ENCODE measurements at places on chromosomes 2 and 18.

DNA sequence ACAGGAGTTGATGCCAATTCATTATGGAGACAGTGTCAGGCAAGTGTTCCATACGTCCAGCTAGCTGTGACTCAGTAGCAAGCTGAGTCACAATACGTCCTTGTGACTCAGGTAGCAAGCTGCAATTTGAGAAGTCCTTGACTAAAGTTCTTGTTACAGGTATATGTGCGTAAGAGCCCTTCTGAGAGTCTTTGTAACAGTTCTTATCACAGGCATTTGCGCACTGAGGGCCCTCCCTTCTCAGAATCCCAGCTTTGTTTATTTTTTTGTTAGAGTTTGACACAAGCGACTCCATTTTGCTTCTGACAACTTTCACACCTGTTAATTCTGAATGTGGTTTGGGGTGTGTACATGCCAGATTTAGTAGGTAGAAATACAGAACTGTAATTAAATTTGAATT is 20.1 kb upstream of the ACMSD start:
- no peak for DNase-seq

DNA sequence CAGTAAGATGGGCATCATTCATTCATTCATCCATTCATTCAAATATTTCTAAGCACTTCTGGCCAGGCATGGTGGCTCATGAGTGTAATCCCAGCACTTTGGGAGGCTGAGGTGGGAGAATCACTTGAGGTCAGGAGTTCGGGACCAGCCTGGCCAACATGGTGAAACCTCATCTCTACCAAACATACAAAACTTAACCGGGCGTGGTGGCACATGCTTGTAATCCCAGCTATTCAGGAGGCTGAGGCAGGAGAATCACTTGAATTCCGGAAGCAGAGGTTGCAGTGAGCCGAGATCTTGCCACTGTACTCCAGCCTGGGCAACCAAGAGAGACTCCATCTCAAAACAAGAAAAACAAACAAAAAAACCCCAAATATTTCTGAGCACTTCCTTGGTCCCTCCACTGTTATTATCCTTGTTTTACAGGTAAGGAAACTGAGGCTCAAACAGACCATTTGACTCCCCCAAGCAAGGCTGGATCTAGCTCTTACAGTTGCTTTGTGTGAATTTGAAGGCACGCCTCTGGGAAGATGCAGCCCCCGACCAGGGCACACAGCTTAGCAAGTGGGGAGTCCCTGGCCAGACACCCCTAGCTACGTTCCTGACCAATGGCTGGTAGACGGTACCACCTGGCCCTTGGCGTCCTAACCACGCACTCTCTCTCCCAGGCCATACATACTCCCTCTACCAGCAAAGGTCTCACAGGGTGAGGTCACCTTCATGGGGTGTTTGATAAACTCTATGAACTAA is 50.6 kb upstream of the ODC1 start:
- DNase-seq: no peak

- no peak for DNase-seq
Observed at GRCh38 chr2:188878716-188879115, 95.5 kb upstream of the COL3A1 start.

- no peak for DNase-seq
Observed at GRCh38 chr2:25895610-25896009, 17.3 kb upstream of the ASXL2 start.

DNA sequence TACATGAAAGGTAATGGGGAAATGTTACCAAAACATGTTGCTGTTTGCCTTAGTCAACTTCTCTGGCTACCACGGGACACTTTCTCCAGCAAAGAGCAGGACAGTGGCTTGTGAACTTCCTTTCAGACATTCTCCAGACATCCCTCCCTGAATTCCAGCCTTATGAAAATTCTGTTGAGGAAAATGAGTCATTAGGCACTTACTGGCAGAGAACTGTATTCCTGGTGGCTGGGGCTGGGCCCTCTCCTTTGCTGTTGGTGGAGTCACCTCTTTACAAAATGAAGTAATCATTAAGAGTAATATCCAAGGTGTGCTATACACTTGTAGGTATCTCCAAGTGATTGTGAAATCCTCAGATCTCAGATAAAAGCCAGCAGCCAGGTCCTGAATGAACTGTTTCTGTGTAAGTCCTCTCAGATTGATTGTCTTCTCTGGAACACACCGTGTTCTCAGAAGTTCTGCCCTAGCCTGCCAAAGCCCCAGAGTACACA is 1.3 kb upstream of the FAP start:
- DNase-seq: peak; percentile 16

- DNase-seq: no peak
Observed at GRCh38 chr2:126700677-126701076, 44.7 kb downstream of the GYPC start.

- DNase-seq: no peak
Observed at GRCh38 chr2:210199186-210199765, 26.0 kb downstream of the ACADL start.

DNA sequence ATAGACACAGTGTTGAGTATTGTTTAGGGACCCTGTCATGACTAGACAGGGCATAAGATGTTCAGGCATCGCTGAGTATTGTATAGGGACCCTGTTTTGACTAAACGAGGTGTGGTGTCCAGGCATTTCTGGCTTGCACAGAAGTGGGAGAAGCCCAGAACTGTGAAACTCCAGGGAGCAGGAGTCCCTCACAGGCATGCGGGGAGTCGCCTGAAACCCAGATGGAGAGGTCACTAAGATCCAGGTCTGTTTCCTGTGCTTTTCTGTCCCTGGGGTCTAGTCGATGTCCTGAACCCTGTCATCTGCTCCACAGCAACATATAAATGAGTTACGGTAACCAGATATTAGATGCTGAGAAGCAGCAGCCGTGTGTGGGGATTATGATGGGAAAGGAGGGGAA is 469.0 kb upstream of the SALL3 start:
- no peak for DNase-seq

DNA sequence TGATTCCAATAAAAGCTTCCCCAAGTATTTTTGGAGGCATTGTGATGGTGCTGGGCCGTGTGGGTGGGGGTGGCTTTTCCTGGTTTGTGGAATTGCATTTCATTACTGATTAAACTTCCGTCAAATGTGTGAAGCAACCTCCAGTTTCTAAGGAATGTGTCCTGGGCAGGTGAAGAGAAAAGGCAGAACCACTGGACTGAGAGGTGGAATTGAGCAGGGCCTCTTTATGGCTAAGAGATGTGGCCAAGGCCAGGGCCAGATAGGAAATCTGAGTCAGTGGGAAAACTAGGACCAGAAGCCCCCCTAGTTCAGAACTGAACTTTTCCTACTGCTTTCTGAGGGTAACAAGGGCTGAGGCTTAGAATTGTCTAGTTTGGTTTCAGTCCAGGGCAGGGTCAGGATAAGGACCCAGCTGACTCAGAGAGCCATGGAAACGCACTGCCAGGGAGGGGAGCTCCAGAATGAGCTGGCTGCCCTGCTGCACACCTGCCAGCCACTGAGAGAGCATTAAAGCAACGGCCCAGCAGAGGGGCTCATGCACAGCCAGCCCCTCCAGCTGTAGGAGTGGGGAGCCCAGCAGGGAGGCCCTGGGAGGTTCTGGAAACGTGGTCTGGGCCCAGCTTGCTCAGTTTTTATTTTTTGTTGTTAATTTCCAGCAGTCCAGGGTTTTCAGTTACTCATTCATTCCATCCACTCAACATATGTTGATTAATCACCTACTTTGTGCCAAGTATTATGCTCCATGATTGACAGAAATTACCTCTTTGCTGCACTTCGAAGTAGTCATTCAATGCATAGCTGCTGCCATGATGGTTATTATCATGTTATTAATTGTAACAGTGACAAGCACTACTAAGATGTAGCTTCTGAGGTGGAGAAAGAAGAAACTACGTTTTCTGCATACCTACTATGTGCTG is 156.1 kb downstream of the MSH2 start:
- peak; percentile 78 for DNase-seq

DNA sequence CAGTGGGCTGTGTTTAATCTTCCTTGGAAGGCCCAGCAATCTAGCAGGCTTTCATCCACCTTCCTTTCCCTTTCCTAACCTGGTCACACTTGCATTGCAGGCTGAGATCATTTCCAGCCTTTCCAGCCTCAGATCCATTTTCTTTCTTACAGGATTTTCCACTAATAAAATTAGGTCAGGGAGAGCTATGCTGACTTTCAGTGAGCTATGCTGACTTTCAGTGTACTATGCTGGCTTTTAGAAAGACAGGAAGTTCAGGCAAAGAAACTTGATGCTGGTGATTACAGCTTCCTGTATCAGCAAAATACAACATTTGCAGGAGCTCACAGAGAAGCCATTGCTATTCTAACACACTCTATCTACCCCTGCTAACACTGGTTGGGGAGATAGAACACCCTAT is 735.0 kb downstream of the CCDC85A start:
- DNase-seq: no peak

- DNase-seq: peak; percentile 82
Observed at GRCh38 chr2:176642074-176642473, 372.8 kb downstream of the MTX2 start.

DNA sequence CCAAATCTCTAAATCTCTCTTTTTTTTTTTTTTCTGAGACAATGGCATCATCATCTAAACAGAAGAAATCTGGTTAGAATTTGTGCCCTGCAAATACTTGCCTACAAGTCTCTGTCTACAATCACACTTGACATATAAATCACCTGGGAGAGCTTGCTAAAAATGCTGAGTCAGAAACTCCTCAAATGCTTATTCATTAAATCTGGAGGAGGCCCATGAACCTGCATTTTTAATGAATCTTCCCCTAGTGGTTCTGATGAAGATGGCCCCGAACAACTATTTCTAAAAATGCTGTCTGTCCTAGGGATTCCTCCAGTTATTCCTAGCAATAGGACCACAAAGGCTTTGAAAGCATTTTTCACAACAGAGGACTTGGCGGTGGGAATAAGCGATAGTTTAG is 1.6 kb upstream of the CSRNP3 start:
- no peak for DNase-seq

- no peak for DNase-seq
Observed at GRCh38 chr18:44848644-44849335, 168.1 kb downstream of the SETBP1 start.

All from H54 (cell line).